Fibroblast of skin of left biceps (primary cell): ENCODE measurements at places on chromosomes 4 and X.

DNA sequence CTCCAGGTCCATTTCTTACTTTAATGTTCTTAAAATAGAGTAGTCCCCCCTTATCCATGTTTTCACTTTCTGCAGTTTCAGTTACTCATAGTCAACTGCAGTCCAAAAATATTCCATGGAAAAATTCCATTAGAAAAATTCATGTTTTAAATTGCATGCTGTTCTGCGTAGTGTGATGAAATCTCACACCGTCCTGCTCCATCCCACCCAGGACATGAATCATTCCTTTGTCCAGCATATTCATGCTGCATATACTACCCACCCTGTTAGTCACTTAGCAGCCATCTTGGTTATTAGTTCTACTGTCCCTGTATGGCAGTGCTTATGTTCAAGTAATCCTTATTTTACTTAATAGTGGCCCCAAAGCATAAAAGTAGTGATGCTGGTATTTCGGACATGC lies 5.4 kb upstream of the PDLIM5 start:
- peak; percentile 72 for DNase-seq

GRCh38 chr4:150209140-150209829 lies 131.0 kb downstream of the DCLK2 start:
- no peak for DNase-seq

- no peak for DNase-seq
Measured at GRCh38 chr4:119149110-119149509, 13.5 kb downstream of the MYOZ2 start.

DNA sequence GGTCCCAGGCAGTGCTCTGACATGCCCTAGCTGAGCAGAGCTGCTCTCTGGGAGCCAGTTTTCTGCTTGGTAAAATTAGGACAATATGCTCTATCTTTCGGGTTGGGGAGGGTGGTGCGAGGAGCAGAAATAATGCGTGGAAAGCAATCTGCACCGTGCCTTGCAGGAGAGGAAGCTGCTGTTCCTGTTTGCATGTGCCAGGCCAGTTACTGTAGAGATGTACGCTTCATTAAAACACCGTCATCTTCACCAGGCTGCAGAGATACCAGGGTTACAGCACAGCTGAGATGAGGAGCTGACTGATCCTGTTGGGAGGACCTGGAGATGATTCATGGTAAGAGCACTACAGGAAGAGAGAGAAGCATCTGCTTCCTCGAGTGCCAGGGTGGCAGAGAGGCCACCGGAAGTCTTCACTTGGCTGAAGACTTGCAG lies 29.5 kb upstream of the IRF2 start:
- DNase-seq, result no peak

DNA sequence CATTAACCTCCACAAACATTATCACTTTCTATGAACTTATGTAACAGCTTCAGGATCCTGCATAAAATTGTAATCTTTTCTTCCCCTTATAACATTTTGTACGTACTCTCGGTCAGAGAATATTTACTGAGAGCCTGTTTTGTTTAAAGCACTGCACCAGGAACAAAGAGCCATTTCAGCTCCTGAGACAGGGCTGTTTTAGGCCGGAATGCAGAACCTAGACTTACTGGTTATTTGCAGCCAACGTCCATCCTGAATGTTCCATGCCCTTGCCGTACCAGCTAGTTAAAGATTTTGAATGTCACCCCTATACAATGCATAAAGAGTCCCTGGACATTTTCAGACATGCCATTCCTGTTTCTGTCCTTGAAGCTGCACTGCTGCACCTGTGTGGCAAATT lies 248.8 kb downstream of the PCDH7 start:
- no peak for DNase-seq

DNA sequence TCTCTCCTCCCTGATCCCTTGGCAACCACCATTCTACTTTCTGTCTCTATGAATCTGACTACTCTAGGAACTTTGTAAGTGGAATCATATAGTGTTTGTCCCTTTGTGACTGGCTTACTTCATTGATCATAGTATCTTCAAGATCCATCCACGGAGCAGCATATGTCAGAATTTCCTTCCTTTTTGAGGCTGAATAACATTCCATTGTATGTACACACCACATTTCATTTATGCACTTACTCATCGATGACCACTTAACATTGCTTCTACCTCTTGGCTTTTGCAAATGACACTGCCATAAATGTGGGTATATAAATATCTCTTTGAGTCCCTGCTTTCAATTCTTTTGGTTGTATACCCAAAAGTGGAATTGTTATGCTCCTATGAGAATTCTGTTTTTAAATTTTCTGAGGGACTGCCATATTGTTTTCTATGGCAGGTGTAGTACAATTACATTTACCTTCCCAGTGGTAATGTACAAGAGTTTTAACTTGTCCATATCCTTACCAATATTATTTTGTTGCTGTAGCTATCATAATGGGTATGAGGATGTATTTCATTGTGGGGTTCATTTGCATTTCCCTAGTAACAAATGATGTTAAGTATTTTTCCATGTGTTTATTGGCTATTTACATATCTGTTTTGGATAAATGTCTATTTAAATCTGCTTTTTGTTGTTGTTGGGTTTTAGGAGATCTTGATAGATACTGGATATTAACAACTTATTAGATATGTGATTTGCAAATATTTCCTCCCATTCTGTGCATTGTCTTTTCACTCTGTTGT lies 466.1 kb downstream of the C4orf33 start:
- no peak for DNase-seq

- DNase-seq, result no peak
Measured at GRCh38 chrX:34487364-34487763, 169.7 kb downstream of the TMEM47 start.

DNA sequence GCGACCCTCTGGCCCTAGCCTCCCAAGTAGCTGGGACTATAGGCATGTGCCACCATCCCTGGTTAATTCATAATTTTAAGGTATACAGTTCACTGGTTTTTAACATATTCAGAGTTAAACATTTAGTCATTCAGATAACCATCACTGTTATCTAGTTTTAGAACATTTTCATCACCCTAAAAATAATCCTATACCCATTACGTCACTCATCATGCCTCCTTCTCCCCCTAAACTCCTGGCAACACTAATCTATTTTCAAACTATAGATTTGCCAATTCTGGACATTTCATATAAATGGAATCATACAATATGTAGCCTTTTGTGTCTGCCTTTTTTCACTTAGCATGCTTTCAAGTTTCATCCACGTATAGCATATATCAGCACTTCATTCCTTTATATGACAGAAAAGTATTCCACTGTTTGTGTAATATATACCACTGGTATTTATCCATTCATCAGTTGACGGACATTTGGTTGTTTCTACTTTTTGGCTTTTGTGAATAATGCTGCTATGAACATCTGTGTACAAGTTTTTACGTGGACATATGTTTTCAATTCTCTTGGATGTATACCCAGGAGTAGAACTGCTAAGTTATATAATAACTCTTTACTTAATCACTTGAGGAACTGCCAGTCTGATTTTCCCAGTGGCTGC lies 32.0 kb upstream of the RPS3A start:
- peak; percentile 52 for DNase-seq

- no peak for DNase-seq
Measured at GRCh38 chrX:40866893-40867292, 131.6 kb upstream of the MED14 start.

GRCh38 chr4:40629401-40630334 lies at the start of gene RBM47:
Gene RBM47 (minus strand): TSS chr4:40629864. CDS start chr4:40438893, 190,971 bp downstream.
- DNase-seq, result no peak
